ENCODE measurements at places on chromosomes 7 and 10.
A peak's percentile ranks its signal among the peaks of the same experiment; 100 is the strongest.

GRCh38 chr7:518630-519483, 789 bp downstream of the PDGFA start:
- DNase-seq: peak; percentile 75

- DNase-seq: no peak
Observed at GRCh38 chr7:70699271-70699670, 432.7 kb upstream of the GALNT17 start.

- no peak for DNase-seq
Observed at GRCh38 chr7:50351267-50351666, 46.8 kb downstream of the IKZF1 start.

DNA sequence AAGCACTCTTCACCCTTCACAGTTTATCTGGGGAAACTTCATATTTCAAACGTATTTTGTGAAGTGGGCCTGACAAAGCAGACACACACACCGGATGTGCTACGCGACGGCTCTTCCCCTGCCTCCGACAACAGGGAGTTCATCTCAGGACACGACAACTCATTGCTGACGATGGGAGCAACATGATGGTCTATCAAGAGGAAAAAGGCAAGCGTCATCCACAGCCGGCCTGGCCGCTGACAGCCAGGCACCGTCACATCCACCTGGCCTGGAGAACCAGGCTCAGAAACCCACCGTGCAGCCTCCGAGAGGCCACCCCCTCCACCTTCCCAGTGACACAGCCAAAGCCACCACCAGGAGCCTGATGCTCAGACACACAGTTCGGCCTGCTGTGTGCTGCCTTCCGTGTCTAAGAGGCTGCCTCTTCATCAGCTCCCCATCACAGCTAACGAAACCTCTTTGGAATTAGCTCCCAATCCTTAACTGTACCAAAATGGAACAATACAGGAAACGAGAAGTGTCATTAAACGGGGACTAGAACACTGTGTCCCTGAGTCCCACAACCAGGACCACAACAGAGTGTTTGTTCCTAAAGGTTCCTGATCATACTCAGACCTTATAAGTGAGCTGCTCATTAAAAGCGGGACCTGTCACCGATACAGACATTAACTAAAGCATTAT, 76.7 kb downstream of the SFMBT2 start:
- no peak for DNase-seq

- peak; percentile 71 for DNase-seq
Observed at GRCh38 chr10:60572511-60573194, 183.0 kb upstream of the ANK3 start.

GRCh38 chr7:156100086-156100485, 287.8 kb upstream of the SHH start:
- DNase-seq: no peak

GRCh38 chr10:130215151-130215930, 79.2 kb downstream of the GLRX3 start:
- DNase-seq: no peak

DNA sequence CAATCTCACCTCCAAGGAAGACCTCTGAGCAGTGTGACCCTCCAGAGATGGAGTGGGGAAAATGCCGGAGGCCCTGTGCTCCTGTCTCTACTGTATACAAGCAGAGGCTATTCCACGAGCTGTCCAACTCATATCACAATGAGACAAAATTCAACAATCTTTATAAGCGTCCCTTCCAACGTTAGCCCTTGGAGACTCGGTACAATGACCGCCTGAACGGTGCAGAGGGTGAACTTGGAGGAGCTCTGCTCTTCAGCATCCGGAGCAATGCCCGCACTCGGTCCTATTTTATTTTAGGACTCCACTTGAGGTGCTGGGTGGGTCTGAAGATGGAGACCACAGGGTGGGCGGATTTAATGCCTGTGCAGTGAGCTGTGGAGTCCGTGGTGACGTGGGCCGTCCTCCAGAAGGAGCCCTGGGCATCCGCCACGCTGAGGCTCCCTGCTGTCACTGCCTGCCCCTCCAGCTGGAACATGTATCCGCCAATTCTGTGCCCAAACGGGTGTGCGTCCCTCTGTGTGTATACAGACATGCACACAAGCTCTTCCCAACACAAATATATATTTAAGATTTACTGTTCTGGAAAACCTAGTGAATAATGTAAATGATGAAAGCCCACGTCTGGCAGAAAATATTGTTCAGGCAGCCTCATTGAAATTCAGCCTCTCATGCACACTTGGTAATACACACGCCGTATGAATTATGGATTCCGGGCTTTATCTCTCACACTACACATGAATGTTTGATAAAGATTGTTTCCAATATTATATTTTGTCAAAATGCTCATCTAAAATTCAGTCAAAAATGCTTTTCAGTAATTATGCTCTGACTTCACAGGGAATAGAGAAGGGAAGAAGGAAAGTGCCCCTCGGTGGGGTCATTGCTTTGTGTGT, 239.9 kb upstream of the ZMIZ1 start:
- no peak for DNase-seq

GRCh38 chr10:43809211-43809930, 160.7 kb upstream of the ZNF32 start:
- DNase-seq: no peak

DNA sequence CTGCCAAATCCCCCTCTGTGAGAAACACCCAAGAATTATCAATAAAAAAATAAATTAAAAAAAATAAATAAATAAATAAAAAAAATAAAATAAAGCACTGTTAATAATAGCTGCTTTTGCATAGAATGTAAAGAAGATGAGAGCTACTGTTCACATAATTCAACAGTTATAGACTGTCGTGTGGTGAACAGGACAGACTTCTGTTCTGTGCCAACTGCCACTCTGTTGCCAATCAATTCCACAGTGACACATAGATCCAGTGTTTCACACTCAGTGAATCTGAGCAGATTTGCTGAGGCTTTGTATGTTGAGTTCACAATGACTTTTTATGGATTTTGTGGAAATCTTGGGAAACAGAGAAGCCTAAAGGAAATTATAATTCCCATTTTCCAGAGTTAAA, 14.9 kb downstream of the ARHGAP19 start:
- no peak for DNase-seq

- DNase-seq: peak; percentile 77
Observed at GRCh38 chr7:3673524-3673923, 372.5 kb downstream of the SDK1 start.

GRCh38 chr10:22442063-22442462, 96.8 kb downstream of the SPAG6 start:
- DNase-seq: no peak

DNA sequence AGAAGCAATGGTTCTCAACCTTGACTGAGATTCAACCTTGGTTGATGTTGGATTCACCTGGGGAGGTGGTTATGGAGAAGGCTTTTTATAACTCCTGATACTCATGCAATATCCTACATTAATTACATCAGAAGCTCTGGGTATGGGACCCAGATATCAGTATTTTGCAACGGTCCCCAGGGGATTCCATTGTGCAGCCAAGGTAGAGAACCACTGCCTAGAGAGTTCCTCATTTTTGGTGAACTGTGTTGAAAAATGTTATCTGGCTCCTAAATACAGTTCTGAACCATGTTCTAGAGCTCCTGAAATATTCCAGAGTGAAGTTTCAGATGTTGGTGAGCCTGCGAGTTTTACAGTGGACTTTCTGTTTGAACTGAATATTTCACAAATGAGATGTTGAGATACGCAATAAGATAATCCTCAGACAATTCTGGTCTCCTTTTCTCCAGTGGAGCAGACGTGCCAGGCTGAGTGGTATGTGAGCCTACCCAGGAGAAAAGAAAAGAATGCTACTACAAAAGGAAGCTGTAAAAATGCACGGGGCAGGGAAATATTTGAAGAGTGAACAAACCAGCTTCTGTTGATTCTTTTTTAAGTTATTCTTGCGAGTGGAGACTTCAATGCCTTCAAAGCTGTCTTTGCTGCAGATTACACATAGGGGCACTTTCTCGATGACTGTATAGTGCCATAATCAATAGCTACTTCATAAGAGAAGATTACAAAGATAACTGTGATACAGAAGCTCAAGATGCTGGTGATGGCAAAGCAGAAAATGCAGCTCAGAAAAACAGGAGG, 13.6 kb upstream of the C10orf120 start:
- no peak for DNase-seq

- DNase-seq: no peak
Observed at GRCh38 chr7:51139796-51140195, 176.8 kb downstream of the COBL start.

GRCh38 chr10:9762966-9763656, 1254.6 kb upstream of the CELF2 start:
- no peak for DNase-seq

- no peak for DNase-seq
Observed at GRCh38 chr7:99267481-99267840, 5.2 kb upstream of the MYH16 start.

DNA sequence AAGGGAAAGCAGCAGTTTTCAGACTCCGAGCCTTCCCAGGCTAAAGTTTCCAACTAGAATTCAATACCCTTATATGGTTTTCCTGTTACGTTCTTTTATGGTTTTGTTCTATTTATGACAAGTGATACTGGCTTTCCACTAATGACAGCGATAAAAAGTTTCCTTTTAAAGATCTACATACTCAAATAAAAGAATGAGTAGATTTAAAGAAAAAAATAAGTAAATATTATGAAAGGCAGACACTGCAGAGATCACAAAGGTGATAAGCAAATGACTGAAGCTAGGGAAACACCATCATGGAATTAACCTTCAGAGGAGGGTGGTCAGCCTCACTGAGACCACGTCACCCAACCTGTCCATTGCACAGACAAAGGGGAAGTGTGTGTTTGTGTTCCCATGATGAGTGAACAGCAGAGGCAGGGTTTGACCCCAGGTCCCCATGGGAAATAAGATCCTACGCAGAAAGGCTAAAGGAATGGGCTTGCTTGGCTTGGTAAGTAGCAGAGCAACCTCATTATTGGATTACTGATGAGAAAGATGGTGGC, 4.0 kb downstream of the VSIR start:
- no peak for DNase-seq

DNA sequence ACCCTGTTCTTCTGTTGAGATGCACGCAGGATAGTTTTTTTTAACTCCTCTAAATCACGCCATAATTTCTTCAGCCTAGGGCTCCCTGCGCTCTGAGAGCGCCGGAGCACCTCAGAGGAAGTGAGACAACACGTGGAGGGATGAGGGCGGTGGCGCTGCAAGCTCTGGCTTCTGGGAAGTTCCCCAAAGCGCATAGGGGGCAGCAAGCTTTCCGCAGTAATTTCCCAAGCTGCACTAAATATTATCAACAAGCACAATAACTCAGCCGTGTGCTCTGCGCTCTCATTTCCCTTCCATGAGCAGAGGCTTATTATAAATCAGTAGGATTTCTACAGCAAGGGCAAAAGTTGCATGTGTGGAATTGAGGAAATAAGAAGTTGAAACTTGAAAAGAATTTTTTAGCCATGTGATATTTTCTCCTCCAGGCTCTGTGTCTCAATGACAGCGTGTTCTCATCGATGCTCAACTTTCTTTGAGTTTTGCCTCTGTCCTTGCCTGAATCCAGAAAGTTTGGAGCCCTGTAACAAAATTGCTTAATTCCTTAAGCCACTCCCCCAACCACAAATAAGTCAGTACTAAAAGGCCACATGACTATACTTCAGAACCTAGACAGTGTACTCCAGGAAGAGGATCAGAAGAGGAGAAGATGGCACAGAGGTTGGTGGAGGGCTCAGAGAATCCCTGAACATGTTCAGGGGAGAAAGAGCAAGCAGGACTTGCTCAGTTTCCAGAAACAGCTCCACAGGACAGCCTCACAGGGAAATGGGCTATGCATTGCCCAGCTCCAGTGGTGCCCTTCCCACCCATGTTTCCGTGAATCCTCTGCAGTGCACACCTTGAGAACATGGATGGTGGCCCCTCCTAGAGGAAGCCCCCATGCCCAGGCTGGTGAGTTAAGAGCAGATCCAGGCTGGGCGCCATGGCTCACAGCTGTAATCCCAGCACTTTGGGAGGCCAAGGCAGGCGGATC, 221.5 kb upstream of the GHITM start:
- DNase-seq: peak; percentile 37

DNA sequence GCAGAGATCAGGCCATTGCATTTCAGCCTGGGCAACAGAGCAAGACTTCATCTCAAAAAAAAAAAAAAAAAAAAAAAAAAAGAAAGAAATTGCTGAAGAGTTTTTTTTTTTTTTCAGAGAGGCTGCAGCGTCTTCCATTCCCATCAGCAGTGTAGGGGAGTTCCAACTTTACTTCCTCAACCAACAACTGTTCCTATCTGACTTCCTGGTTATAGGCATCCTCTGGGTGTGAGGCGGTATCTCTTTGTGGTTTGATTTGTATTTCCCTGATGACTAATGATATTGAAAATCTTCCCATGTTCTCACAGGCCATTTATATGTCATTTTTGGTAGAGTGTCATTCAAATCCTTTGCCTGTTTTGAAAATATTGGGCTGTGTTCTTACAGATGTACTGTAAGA, 40.2 kb downstream of the PRTFDC1 start:
- DNase-seq: no peak

GRCh38 chr10:126878594-126878993, 26.6 kb upstream of the DOCK1 start:
- DNase-seq: no peak

- no peak for DNase-seq
Observed at GRCh38 chr7:130488392-130489139, 3.3 kb upstream of the MEST start.

- DNase-seq: no peak
Observed at GRCh38 chr10:131858118-131858515, 42.7 kb upstream of the PPP2R2D start.

DNA sequence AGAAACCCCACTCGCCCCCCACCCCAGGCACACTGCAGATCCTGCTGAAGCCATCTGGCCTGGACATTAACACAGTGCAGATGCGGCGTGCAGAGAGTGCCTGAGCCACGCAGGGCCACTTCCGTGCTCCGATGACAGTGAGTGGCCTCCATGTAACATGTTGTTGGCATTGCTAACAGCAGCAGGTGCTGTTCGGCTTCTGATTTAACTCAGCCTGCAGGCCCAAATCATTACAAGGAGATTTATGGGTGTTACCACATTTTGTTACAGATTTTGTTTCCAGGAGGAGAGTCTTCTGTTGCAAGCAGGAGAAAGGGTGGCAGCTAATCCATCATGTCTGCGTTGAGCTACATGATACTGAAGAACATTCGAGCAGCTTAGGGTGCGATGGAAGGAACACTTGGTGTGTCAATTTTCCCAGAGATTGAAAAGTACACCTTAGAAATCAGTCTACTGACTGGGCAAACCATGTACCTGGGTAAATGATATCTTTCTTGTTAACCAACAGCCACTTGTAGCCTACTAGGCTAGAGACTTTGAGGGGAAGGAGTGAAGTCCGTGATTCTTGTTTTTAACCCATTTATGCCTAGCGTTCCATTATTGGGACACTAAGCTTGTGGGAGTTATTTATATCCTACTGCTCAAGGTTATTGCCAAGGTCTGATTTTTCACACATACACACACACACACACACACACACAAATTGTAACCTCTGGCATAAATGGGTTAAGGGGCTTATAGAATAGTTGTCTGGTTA, 90.0 kb downstream of the JCAD start:
- DNase-seq: no peak

DNA sequence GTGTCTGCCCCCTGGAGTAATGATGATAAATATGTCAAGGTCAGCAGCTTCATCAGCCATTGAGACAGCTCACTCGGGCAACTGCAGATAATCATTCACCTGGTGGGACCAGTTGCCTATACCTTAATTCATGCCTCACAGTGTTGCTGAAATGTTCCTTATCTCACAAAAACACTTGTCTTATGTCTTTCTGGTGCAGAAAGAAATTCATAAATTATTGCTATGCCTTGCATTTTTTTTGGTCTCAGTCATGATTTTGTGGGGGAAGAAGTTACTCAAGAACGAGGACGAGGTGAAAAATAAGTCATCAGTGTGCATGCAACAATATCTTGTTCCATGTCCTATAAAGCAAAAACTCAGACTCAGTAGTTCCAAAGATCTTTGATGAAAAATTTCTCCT, 16.0 kb downstream of the TRIL start:
- DNase-seq: no peak

Measured in activated CD4-positive, alpha-beta T cell treated with anti-CD3 and anti-CD28 coated beads for 36 hours (primary cell).